ENCODE measurements at places on chromosomes 3 and 15.

GRCh38 chr15:66488525-66488924 is 9.0 kb downstream of the SNAPC5 start:
- no peak for DNase-seq

DNA sequence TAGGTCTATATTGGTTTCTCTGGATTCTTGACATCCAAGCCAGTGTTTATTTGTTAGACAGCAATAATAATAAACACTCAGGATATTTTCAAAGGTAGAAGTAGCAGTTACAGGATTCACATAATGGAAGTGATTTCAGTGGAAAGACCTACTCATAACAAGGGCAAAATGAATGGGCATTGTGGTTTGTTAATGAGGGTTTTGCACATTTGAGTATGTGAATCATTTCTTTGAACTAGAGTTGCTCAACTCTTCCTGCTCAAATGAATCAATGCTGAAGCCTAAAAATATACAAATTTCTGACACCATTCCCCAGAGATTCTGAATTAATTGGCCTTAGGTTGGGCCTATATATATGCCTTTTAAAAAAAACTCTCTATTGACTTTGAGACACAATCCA is 4.1 kb upstream of the COL6A5 start:
- DNase-seq, result no peak

- DNase-seq, result no peak
Measured at GRCh38 chr3:36575241-36575640, 189.1 kb downstream of the DCLK3 start.

- no peak for DNase-seq
Measured at GRCh38 chr3:171049861-171050444, 23.4 kb upstream of the SLC2A2 start.

- no peak for DNase-seq
Measured at GRCh38 chr3:171976526-171976925, 62.9 kb upstream of the FNDC3B start.

- DNase-seq, result no peak
Measured at GRCh38 chr15:74053517-74053916, 28.8 kb downstream of the GOLGA6A start.

GRCh38 chr3:102158080-102158740 is 276.6 kb upstream of the ZPLD1 start:
- DNase-seq, result no peak

GRCh38 chr15:50857763-50858162 is 50.7 kb upstream of the AP4E1 start:
- DNase-seq, result no peak

Data from activated CD4-positive, CD25-positive, alpha-beta regulatory T cell treated with anti-CD3 and anti-CD28 coated beads, Interleukin-2, amount 50 U/mL, for 16 hours (primary cell).